OCI-M1 (cell line): ENCODE measurements at places on chromosomes 11 and 22.

GRCh38 chr11:45102361-45102809 lies 44.1 kb upstream of the PRDM11 start:
- no peak for DNase-seq

DNA sequence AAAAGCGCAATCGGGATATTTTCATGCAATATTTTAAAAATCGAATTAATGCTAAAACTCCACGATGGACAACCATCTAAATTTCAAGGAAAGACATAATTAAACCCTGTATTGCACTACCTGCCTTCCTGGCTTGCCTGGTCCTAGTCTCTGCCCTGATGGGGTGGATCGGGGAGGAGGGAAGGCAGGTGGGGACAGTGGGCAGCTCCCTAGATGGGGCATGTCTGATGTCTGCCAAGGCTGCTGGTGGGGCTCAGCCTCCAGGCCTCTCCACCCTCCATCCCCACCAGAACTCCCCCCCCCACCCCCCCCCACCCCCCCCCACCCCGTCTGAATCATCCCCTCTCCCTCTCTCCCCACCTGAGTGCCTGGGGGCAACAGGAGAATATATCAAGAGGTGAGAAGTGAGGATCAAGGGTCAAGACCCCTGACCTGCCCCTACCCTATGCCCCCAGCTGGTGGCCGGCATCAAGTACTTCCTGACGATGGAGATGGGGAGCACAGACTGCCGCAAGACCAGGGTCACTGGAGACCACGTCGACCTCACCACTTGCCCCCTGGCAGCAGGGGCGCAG lies 650 bp downstream of the CST6 start:
- DNase-seq = no peak

- no peak for DNase-seq
Observed at GRCh38 chr11:117197006-117197405, 2.2 kb upstream of the TAGLN start.

GRCh38 chr22:27918341-27919221 lies 475 bp downstream of the PITPNB start:
- DNase-seq = peak; percentile 53

- no peak for DNase-seq
Observed at GRCh38 chr22:36256478-36256877, 3.5 kb downstream of the APOL1 start.

DNA sequence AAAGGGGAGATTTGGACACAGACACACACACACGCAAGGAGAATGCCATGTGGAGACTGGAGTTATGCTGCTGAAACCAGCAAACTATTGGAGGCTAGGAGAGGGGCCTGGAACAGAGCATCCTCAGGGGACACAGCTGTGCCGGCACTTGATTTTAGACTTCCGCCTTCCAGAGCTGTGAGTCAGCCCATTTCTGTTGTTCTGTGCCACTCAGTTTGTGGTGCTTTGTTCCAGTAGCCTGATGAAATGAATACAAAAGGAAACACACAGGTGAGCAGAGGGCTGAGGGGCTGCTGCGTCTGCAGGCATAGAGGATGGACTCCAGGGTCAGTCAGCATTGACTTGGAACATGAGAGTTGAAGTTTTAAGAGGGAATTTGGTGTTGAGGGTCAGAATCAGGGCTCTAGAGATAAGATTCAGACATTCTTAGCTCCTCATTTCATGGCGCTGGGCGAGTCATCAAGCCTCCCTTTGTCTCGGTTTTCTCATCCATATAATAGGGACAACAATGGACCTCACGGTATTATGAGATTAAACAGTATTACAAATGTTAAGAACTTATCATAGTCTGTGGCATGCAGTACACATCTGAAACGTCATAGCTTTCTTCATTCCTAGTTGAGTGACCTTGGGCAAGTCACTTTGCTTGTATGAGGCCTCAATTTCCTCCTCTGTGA lies 191.0 kb downstream of the MIAT start:
- no peak for DNase-seq

- no peak for DNase-seq
Observed at GRCh38 chr11:11972730-11973341, 35.6 kb downstream of the DKK3 start.

- peak; percentile 77 for DNase-seq
Observed at GRCh38 chr11:87002918-87003317, 34.8 kb upstream of the TMEM135 start.

GRCh38 chr11:78820741-78821140 lies 246.1 kb upstream of the NARS2 start:
- no peak for DNase-seq

DNA sequence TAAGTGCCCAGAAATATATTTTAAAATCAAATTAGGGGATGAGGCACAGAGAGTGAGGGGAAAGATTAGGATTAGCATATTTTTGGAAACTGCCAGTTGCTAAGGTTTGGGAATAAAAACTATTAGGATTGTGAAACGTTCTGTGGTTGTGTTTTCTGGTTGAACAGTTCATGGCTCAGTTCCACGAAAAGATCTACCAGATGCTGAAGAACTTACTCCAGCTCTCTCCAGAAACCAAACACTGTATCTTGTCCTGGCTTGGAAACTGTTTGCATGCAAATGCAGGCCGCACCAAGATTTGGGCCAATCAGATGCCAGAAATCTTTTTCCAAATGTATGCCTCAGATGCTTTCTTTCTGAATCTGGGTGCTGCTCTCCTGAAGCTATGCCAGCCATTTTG lies 15.3 kb downstream of the UBE4A start:
- DNase-seq = no peak

GRCh38 chr11:59550842-59551658 lies 39.7 kb downstream of the OR4D9 start:
- peak; percentile 99 for DNase-seq

- DNase-seq = peak; percentile 17
Observed at GRCh38 chr11:95680169-95680929, 109.2 kb downstream of the FAM76B start.

DNA sequence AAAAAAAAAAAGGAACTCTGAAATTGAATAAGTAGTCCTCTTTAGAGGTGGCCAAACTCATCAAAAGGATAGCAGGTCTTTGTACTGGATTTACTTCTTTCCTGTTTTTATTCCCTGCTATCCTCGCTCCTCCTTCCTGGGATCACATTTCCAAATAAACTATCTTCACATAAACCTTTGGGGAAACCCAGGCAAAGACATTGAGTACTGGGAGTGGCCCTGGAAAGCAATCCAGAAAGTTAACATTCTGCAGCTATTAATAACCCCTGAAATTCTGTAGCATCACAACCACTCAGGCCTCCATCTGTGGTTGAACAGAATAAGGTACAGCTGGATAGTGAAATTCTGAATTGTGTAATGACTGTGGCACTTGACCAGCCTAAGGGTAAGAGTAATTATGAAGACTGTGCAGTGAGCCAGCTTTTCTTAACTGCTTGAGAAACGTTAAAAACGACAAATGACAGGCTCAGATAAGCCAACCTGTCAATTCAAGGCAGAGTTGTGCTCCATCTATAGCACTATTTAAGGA lies 58.8 kb downstream of the ISX start:
- DNase-seq = no peak

GRCh38 chr22:37205046-37205445 lies 7.2 kb downstream of the SSTR3 start:
- no peak for DNase-seq

DNA sequence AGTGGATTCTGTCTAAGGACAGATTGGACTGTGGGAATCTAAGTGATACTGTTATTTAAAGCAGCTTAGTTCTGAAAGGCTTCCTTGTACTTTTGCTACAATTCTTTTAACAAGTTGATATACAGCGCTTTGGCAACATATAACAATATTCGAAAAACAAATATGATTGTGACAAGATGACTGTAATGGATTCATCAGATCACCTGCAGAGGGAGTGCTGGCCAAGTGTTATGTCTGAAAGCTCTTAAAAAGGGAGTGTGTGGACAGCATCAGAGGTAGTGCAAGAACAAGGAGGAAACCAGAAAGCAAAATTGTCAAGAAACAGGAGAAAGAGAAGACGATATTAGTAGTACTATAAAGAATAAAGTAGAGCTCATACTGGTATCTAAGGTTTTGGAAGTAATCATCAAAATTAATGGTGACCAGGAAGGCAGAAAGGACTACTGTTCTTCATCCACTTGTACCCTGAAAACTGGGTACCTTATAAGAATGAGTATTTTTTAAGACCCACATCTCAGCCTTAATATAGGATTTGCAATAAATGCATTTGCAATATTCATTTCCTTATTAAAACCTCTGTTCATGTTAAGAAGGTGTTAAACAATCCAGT lies 1112.0 kb upstream of the CCDC90B start:
- DNase-seq = peak; percentile 63

DNA sequence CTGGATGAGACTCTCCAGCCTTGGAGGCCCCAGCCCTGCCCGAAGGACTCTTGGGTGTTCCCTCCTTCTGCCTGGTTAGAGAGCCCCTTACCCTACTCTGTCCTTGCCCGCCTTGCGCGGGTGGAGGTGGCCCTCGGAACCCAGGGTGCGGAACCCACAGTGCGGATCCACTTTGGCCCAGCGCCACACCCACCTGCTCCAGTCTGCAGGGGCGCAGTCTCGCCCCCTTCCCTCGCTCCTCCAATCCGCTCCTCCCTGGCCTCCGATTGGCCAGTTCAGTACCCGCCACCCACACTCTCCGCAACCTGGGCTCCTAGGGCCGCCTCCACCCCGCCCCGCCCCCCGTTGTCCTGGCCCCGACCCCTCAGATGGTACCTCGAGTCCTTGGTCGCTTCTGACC lies 2.4 kb downstream of the CAPN1 start:
- no peak for DNase-seq

GRCh38 chr11:116833816-116834534 lies 3.4 kb downstream of the APOA1 start:
- DNase-seq = no peak

GRCh38 chr22:17831501-17832251 lies 57.4 kb upstream of the BID start:
- no peak for DNase-seq

- no peak for DNase-seq
Observed at GRCh38 chr22:19508024-19508776, 16.0 kb downstream of the CLDN5 start.

GRCh38 chr11:126548581-126549550 lies 193.4 kb downstream of the ST3GAL4 start:
- no peak for DNase-seq

GRCh38 chr11:72836111-72836510 lies 21.9 kb downstream of the ATG16L2 start:
- peak; percentile 43 for DNase-seq

GRCh38 chr22:33952776-33953175 lies 32.5 kb upstream of the LARGE1 start:
- no peak for DNase-seq

DNA sequence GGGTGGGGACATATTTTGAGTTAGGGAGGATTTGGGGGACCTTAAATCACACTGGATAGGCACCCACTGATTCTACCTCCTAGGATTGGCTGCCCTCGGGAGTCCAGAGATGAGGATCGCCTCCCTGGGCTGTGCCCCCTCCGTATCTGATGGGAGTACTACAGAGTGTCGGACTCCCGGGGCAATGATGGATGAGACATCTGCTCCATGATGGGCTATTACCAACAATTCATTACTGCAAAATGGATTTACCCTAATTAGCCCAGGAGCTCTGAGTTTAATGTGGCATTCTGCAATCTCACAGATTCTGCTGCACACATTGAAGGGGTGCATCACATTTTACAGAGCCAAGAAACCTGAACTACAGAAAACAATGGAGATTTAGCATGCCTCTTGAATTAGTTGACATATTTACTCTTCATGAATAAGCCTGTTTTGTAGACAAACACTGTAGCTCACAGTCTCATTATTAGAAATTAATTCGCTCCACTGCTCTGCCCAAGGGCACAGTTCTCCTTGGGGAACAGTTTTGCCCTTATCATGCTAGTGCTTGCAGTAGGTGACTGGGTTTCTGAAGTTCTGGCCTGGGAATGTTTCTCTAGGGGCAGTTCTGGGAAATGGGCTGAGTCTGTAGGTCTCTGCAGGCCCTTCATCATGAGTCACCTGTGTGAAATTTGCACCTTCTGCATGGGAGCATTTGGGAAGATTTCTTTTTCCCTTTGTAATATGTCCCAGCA lies 217.1 kb upstream of the PLET1 start:
- no peak for DNase-seq
